ENCODE measurements at places on chromosomes 3 and 15. TPM values are rescaled to one million over a fixed set of nuclear protein-coding genes. Genes with fewer than 3 reads are reported as not detected.

The PLSCR2 gene
- total RNA-seq = 0.94 TPM

The KPNA1 gene
- total RNA-seq = 60.4 TPM

The CX3CR1 gene
- total RNA-seq = 0.66 TPM

The ESYT3 gene
- total RNA-seq = 1.2 TPM

The KCNH8 gene
- 0.77 TPM for total RNA-seq

The ADAMTSL3 gene
- 4.8 TPM for total RNA-seq

The RARB gene
- 0.54 TPM for total RNA-seq

The SAMD7 gene
- not detected for total RNA-seq

DNA sequence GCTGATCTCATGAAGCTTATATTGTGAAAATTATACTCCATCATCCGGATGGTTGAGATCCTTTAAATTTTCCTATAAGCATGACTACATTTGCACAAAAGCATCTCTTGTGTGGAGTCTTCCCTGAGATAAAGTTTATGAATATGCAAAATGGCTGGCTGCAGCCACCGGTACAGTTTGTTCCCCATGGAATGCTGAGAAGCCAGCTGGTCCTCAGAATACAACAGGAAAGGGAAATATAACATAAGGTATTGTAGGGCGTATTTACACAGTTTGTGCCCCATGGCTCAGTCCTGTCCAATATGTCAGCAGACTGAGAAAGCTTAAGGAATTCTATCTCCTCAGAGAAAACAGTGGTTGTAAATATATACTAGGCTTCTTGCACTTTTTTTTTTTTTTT, 468.6 kb downstream of the CNTN6 start:
- no peaks in the 10 kb centered on the region for H3K27me3 ChIP-seq
- H3K36me3 ChIP-seq = no peaks in the 10 kb centered on the region
- DNase-seq = no peak
- H3K4me3 ChIP-seq = no peak overlapping the region

DNA sequence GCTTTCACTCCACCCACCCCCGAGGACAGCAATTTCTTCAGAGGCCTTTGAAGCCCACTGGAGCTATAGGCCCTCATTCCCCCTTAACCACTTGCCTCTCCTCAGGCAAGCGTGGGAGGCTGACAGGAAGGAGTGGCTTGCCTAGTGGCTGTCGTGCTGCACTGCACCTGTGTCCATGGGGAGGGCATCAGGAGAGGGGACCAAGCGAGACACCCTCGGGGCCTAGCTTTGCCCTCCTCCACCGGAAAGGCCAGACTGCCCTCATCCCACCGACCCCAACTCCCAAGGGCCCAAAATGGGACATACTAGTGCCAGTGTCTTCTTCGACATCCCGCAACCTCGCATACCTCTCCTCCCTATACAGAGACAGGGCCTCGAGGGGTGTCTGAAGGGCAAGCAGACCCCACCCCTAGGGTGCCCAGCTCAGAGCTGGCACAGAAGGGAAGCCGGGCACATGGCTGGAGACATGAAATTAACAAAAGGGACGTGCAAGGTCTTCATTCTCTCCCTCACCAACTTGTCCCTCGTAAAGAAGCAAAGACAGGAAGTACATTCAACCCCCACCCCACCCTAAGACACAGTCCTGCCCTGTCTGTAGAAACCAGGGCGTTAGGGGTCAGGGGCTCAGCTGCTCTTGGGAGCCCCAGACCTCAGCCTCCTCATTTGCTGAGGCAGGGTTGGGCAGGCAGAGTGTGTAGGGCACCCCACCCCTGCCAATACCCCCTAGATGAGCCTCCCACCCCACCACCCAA, 24.3 kb downstream of the VIPR1 start:
- no peaks in the 10 kb centered on the region for H3K4me1 ChIP-seq
- H3K4me3 ChIP-seq = no peak overlapping the region
- no peak for DNase-seq
- no peaks in the 10 kb centered on the region for H3K36me3 ChIP-seq

DNA sequence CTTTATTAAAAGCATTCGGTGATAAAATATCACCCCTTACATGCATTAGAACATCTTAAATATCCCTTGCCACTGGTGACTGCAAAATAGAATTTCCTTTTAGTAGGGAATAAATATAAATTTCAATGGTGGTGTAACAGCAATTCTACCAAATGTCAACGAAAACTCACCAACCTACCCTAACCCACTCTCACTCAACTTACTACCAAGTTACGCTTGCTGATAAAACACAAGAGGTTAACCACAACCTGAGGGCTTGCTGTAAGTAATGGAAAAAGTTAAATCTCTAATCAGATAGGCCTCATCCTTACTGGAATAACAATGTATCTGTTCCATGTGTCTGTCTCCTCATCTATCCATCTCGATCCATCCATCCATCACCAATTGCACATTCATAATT, 274.7 kb downstream of the FOXP1 start:
- no peak overlapping the region for H3K27ac ChIP-seq
- DNase-seq = no peak
- H3K4me1 ChIP-seq = no peaks in the 10 kb centered on the region
- no peaks in the 10 kb centered on the region for H3K36me3 ChIP-seq

DNA sequence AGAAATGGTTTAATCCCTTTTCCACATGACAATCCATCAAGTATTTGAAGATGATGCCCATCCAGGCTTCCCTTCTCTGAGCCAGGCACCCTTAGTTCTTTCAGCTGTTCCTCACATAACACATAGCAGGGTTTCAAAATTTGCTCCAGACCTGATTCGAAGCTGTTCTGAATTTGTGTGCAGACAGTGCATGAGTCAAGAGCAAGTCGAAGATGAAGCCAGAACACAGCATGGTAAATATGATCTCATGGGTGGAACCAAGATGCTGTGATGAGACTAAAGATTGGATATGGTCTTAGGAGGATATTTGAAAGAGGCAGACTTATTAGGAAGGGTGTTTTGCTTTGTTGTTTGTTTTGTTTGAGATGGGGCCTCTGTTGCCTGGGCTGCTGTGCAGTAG, 32.6 kb upstream of the PDE8A start:
- H3K27ac ChIP-seq = no peak overlapping the region
- DNase-seq = no peak
- no peaks in the 10 kb centered on the region for H3K4me1 ChIP-seq
- no peak overlapping the region for H3K4me3 ChIP-seq
- H3K27me3 ChIP-seq = no peaks in the 10 kb centered on the region

- no peaks in the 10 kb centered on the region for H3K27me3 ChIP-seq
- H3K4me3 ChIP-seq = no peak overlapping the region
- DNase-seq = peak; percentile 27
- no peaks in the 10 kb centered on the region for H3K4me1 ChIP-seq
- no peak overlapping the region for H3K27ac ChIP-seq
Observed at GRCh38 chr3:48119505-48120193, 68.6 kb downstream of the CDC25A start.

GRCh38 chr3:33099109-33099645, 2.2 kb upstream of the GLB1 start:
- DNase-seq = no peak
- no peak overlapping the region for H3K4me3 ChIP-seq
- H3K27ac ChIP-seq = no peak overlapping the region
- H3K4me1 ChIP-seq = no peaks in the 10 kb centered on the region

GRCh38 chr15:69593981-69594966, 141.7 kb downstream of the RPLP1 start:
- peak overlapping the region; percentile 26 for H3K27ac ChIP-seq
- DNase-seq = peak; percentile 95
- no peak overlapping the region for H3K4me3 ChIP-seq
- H3K36me3 ChIP-seq = no peaks in the 10 kb centered on the region
- H3K4me1 ChIP-seq = peaks cover 21% of the 10 kb centered on the region

GRCh38 chr15:35693286-35693685, 147.3 kb upstream of the DPH6 start:
- H3K27ac ChIP-seq = no peak overlapping the region
- no peak overlapping the region for H3K4me3 ChIP-seq
- no peaks in the 10 kb centered on the region for H3K36me3 ChIP-seq
- peaks cover 5% of the 10 kb centered on the region for H3K4me1 ChIP-seq

GRCh38 chr3:13891017-13891392, 11.1 kb upstream of the WNT7A start:
- H3K4me1 ChIP-seq = no peaks in the 10 kb centered on the region
- no peak overlapping the region for H3K27ac ChIP-seq
- no peak overlapping the region for H3K4me3 ChIP-seq

DNA sequence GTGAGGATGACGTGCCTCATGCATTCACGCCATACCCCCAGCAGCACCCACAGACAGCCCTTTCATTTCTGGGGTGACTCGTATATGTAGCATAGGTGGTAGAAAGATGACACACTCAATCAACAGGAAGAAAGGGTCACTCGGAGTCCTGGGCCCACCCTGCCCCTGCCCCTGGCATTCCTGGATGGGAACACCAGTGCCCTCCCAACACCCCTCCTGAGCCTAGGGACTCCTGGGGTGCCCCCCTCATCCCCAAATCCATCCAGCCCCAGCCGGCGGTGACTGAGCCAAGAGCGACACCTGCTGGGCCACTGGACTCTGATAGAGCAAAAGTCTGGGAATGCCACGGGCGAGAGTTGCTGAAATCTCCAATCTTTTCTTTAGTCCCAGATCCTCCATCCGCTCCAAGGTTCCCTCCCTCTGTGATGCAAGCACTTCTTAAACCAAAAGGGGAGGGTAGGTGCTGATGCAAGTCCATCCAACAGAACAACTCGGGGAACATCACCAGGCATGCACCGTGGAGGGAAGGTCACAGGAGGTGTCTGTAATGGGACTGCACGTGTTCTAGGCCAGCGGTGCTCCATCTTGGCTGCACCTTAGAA, 31.1 kb downstream of the ACAN start:
- H3K4me1 ChIP-seq = no peaks in the 10 kb centered on the region
- no peak overlapping the region for H3K4me3 ChIP-seq
- no peak overlapping the region for H3K27ac ChIP-seq
- no peaks in the 10 kb centered on the region for H3K27me3 ChIP-seq
- DNase-seq = peak; percentile 22

GRCh38 chr15:40238532-40239403, at the start of gene PAK6:
TSS of gene PAK6 (plus strand) at chr15:40239063. CDS start at chr15:40264786, 25,723 bp downstream.
- peaks cover 6% of the 10 kb centered on the region for H3K27me3 ChIP-seq
- H3K4me1 ChIP-seq = no peaks in the 10 kb centered on the region
- H3K36me3 ChIP-seq = no peaks in the 10 kb centered on the region
- no peak within 1 kb of the TSS for H3K27ac ChIP-seq
- H3K4me3 ChIP-seq = peak within 1 kb of the TSS; percentile 26

- H3K27ac ChIP-seq = no peak overlapping the region
- H3K27me3 ChIP-seq = no peaks in the 10 kb centered on the region
- H3K4me3 ChIP-seq = no peak overlapping the region
- no peaks in the 10 kb centered on the region for H3K36me3 ChIP-seq
- no peaks in the 10 kb centered on the region for H3K4me1 ChIP-seq
- no peak for DNase-seq
Observed at GRCh38 chr3:169508426-169508825, 155.1 kb downstream of the MECOM start.

GRCh38 chr3:147680837-147681483, 271.8 kb downstream of the ZIC1 start:
- no peaks in the 10 kb centered on the region for H3K4me1 ChIP-seq
- no peak for DNase-seq
- H3K36me3 ChIP-seq = no peaks in the 10 kb centered on the region
- no peaks in the 10 kb centered on the region for H3K27me3 ChIP-seq

GRCh38 chr15:78341057-78341987, 1.2 kb downstream of the CRABP1 start:
- H3K27me3 ChIP-seq = peaks cover 30% of the 10 kb centered on the region
- no peak overlapping the region for H3K27ac ChIP-seq
- H3K36me3 ChIP-seq = no peaks in the 10 kb centered on the region
- peaks cover 5% of the 10 kb centered on the region for H3K4me1 ChIP-seq
- H3K4me3 ChIP-seq = no peak overlapping the region

- peak; percentile 66 for DNase-seq
- H3K4me1 ChIP-seq = no peaks in the 10 kb centered on the region
Observed at GRCh38 chr3:48232734-48233133, 8.2 kb upstream of the ZNF589 start.

- no peak for DNase-seq
- H3K36me3 ChIP-seq = no peaks in the 10 kb centered on the region
- H3K27ac ChIP-seq = no peak overlapping the region
- no peaks in the 10 kb centered on the region for H3K4me1 ChIP-seq
- H3K27me3 ChIP-seq = no peaks in the 10 kb centered on the region
Observed at GRCh38 chr3:55775366-55776154, 288.5 kb upstream of the WNT5A start.

DNA sequence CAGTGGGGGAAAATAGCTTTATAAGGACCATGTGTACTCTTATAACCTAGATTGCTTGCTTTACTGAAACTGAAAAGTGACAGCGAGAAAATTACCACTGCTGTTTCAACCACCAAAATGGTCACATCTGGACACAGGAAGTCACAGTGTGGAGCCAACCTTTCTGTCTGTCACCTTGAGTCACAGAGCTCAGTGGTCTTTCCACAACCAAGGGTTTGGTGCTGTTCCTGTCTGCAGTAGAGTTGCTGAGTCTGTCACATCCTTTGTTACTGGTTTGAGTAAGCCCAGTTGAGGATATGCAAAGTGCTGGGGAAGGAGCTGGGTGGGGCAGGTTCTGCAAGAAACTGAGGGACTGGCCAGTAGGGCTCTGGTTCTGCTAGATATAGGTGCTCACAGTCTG, 139.1 kb upstream of the EIF1B start:
- no peak overlapping the region for H3K4me3 ChIP-seq
- no peaks in the 10 kb centered on the region for H3K36me3 ChIP-seq
- no peaks in the 10 kb centered on the region for H3K4me1 ChIP-seq
- H3K27ac ChIP-seq = no peak overlapping the region

DNA sequence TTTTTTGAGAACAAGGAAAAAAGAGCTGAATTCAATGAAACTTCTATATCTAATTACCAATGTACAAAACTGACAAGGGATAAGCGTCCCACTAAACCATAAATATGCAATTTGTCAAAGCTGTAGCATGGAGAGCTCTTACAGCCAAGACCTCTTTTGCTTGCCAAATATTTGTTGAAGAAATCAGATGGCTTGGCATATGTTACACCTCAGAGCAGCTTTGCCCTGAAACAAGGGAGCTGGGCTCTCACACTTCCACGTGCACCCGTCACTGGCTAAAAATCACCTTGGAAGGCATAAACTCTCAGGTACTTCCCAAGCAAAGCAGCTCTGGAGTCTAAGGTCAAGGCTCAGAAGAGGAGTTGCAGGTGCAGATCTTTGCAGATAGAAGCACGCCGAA, 324.7 kb upstream of the SLCO3A1 start:
- H3K27me3 ChIP-seq = no peaks in the 10 kb centered on the region
- no peak overlapping the region for H3K4me3 ChIP-seq
- no peak overlapping the region for H3K27ac ChIP-seq
- no peak for DNase-seq
- H3K36me3 ChIP-seq = no peaks in the 10 kb centered on the region

- no peak overlapping the region for H3K4me3 ChIP-seq
- no peaks in the 10 kb centered on the region for H3K36me3 ChIP-seq
- H3K27me3 ChIP-seq = no peaks in the 10 kb centered on the region
Observed at GRCh38 chr3:140187656-140188221, 252.8 kb downstream of the CLSTN2 start.

DNA sequence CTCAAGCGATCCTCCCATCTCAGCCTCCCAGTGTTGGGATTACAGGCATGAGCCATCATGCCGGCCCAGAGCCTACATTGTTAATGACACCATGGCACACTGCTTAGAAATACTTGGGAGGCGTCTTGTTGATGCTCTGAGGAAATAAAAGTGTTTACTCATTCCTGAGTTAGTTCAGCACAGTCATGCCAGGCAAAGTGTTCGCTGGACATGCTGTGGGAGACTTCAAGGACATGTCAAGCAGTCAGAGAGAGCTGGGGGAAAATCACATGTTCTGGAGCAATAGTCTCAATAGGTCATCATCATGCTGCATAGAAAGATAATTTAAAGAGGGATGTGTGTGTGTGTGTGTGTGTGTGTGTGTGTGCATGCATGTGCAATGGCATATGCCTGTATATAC, 37.5 kb downstream of the TTC23 start:
- no peaks in the 10 kb centered on the region for H3K27me3 ChIP-seq
- H3K36me3 ChIP-seq = no peaks in the 10 kb centered on the region
